AG09319 (cell line): ENCODE measurements at places on chromosomes 7 and 10.

DNA sequence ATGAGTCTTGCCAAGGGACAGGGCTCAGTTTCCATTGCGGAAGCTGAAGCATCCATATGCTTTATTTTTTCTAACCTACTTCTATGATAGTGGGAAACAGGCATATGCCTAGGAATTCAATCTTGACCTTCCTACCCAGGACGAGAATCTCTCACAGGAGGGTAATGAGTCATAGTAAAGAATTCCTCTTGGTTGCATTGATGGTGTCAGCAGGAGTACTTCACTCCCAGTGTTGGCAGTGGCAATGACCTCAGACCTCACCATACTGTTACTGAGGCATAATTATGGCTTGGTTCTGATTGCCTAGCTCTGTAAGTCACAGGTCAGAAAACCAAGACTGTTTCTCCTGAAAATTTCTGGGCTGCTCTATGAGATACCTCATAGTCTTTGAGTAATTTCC lies 552.9 kb downstream of the ARL4A start:
- no peak for DNase-seq

DNA sequence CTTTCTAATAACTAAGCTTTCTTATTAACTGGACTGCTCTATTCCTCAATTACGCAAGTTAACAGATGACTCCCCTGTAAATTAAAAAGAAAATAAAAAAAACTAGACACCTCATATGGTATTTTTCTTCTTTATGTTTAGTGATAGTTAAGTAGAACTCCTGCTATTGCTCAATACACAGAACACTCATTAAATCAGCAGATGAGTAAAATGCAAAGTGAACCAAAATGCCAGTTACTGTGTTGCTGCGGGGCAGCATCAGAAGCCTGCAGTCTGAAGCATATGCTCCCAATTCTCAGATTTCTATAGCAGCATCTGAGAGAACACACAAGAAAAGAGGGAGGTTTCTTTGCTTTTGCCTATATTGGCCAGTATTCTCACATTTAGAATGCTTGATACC lies 28.4 kb downstream of the CDK6 start:
- DNase-seq, result no peak

GRCh38 chr10:122373721-122374120 lies 787 bp upstream of the PLEKHA1 start:
- no peak for DNase-seq

- no peak for DNase-seq
These were observed 72.8 kb downstream of the INSYN2A start for GRCh38 chr10:127123626-127124025.

DNA sequence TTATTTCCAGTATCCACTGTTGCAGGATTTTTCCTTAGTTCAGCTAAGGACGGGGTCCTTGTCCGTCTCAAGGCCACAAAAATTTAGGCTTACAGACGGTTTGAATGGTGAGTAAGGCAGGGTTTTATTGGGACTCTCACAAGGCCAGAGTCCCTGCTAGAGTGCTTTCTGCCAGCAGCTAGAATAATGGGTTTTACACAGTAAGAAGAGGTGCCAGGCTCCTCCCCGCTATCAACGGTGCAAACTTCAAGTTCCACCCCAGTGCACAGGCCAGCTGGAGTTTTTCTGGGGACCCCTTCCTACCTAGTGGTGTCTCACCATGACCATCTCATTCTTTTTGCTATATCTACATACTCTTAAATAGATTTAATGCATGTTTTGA lies 198.5 kb upstream of the KCTD7 start:
- no peak for DNase-seq

DNA sequence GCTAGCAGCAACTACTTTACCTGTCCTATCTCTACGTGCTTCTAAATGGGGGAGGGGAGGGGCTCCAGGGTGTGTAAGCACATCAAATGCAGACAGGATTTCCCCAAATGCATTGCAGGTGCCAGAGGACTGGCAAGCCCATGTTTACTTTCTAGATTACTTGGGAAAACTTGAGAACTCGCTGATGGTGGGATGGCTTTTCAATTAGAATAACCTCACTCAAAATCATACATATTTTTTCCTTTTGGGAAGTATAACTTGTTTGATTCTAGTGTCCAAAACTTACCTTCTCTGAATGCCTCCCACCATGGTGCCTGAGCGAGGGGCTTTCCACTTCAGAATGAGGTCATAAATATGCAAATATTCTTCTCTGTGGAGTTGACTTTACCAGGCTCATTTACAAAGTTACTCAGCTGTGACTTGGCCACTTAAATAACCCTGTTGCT lies 191.3 kb upstream of the RHOBTB1 start:
- no peak for DNase-seq

GRCh38 chr10:4141471-4141870 lies 356.5 kb upstream of the KLF6 start:
- DNase-seq, result no peak

- no peak for DNase-seq
These were observed 1065.8 kb downstream of the REEP3 start for GRCh38 chr10:64586934-64587503.
